ENCODE measurements at places on chromosomes 13 and 19.

DNA sequence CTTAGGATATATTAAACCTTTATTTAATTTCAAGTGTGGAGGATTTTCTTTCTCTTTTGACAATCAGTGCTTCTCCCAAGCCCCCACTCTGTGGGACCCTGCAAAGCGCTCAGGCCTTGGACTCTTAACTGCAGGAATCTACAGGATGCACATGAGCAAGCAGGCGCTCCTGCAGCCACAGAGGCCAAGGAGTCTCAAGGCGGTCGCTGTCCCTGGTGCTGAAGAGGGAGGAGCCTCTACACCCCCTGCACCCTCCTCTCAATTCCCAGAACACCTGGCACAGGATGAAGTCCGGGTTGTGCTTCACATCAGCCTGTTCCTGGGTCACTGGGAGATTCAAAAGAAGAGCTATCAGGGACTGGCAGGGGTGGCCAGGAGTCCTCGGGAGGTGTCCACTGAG lies 13.5 kb downstream of the OR10H4 start:
- DNase-seq = no peak

DNA sequence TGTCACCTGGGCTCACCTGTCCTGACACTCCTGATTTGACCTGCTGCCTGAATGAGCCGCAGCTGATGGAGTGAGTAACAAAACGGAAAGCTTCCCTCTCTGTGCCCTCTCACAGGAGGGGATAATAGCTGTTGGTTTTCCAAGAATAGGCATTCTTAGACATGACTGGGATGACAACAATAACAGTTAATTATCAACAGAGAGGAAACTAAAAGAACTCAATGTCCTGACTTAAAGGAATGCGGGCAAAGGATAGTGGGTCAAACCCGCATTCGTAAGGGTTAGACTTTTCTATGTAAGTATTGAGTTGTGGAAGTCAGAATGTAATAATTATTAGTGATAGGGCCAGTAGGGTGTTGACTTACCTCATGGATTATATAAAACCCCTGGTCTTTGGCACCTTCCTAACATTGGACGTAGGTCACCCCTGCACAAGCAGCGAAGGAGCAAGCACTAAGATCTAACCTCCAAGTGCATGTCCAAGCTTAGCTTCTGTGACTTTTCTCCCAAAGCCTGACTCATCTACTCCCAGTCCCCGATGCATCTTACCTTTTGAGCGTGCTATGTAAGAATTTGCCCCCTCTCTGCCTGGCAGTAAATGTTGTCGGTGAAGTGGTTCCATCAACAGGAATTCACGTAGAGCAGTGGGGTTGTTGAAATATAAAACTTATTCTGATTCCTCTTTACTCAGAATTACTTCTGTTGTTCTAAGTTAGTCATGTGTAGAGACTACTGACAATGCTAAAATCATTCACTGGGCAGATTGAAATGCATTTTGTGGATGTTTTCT lies 442.3 kb downstream of the FGF9 start:
- no peak for DNase-seq

DNA sequence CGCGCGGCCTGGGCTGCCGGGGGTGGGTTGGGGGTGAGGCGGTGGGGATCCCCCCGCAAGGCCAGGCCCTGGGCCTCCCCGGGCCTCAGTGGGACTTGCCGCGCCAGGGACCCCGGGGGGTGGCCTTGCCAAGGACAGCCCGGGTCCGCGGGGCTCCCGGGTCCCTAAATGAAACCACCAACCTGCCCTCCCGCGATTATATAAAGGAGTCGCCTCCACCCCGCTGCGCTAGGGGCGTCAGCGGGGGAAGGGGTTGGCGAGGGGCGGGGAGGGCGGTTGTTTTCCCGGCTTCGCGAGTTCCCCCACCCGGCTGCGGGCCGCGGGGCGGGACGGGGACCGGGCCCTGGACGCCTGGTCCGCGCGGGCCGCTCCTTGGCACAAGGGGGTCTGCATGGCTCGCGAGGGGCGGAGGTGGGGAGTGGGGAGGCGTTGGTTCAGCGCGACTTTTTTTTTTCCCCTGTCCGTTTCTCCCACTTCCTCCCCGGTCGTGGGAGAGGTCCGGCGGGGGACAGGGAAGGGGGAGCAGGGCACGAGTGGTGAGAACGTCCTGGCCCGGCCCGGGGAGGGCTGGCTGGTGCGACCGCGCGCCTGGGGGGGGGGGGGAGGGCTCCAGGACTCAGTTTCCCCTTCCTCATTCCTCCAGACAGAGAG lies 822 bp upstream of the ZBTB7A start:
- no peak for DNase-seq

- no peak for DNase-seq
Observed at GRCh38 chr13:84431646-84432045, 549.4 kb upstream of the SLITRK1 start.

DNA sequence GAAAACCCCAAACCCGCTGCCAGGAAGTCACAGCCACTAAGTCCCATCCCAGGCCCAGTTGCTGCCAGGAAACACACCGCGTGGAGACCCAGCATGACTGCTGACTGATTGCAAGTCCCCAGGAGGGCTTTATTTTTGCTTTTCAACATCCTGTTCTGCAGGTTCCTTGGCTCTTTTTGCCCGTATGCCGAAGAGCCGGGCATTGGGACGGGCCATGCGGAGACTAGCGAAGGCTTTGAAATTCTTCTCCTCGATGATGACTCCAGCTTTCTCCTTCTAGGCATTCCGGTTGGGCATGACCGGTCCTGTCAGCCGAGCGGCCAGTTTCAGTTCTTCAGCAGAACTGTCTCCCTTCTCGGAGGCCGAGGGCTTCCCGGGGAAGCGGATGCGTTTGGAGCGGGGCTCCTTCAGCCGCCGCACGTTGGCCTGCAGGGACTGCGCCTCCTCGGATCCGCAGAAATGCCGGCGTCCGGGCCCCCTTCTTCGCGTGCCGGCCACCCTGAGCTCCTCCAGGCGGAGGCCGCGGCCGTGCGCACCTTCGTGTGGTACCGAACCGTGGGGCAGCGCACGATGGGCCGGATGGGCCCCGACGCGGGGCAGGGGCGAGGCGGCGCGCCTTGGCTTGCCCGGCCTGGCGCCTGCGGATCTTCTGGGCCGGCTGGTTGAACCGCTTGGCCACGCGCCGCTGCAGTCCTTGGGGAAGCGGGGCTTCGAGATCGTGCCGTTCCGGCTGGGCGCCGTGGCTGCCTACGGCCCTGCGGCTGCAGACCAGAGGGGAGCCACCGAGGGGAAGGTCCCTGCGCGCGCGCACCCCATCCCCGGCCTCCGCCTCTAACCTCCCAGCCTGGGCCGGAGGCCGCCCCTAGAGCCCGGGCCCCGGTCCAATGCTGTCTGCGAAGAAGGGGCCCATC lies 15.2 kb downstream of the ZSCAN5C start:
- no peak for DNase-seq

GRCh38 chr19:32624410-32624809 lies 43.4 kb downstream of the PDCD5 start:
- no peak for DNase-seq

GRCh38 chr13:31274390-31274789 lies 74.6 kb downstream of the B3GLCT start:
- DNase-seq = no peak

DNA sequence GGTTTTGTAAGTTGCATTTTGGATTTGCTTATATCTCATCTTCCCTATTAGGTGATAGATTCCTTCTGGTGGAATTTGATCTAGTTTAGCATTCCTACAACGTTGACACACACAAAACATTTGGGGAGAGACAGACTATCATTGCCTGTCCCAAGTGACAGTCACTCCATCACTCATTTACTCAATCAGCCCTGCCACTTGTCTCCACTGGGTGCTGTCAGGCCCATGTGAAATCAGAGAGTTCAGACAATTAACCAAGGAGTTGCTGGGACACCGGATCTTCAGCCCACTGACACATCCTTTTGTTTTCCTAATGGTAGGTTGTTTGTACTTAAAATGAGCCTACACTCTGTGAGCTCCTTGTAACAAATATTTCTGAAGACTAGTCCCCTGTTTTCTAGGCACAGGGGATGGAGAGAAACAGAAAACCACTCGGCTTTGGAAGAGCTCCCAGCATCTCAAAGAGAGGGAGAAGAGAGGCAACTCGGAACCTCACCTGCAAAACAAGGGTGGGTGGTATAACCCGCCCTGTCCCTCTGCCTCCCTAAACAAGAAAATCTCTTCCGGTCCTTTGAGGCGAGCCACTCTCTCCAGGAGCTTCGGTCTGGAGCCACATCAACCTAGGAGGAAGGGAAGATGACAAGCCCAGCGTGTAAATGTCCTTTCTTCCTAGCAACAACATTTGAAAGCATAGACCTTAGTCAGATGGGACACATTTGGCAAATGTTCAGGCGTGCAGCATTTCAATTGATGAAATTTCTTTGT lies 440.9 kb upstream of the KLF12 start:
- no peak for DNase-seq

- DNase-seq = no peak
Observed at GRCh38 chr19:6056282-6056741, 54.0 kb downstream of the RFX2 start.

GRCh38 chr13:76803831-76804230 lies 82.4 kb downstream of the KCTD12 start:
- no peak for DNase-seq

GRCh38 chr13:59230484-59231264 lies 933.1 kb downstream of the DIAPH3 start:
- no peak for DNase-seq

DNA sequence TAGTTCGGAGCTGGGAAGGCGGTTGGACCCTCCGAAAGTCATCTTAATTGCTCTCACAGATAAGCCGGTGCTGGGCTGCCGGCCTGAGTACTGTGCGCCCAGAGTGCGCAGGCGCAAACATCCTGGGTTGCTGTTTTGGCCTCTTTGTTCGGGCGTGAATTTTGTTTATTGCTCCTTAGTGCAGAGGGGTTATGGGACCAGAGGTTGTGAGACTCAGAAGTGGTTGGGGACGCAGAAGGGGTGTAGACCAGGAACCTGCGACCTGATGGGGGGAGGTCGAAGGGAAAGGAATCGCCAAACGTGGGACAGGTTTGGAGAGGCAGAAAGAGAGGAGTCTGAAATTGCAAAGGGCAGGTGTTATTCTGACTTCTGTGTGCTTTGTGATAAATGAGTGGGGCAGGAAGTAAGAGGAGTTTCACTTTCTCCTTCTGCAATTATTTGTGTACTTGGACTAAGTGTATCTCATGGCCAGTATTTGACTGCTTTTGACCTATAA lies 607 bp upstream of the ZNF566 start:
- DNase-seq = peak; percentile 77

GRCh38 chr13:98960606-98961502 lies 17.0 kb downstream of the DOCK9 start:
- DNase-seq = no peak

DNA sequence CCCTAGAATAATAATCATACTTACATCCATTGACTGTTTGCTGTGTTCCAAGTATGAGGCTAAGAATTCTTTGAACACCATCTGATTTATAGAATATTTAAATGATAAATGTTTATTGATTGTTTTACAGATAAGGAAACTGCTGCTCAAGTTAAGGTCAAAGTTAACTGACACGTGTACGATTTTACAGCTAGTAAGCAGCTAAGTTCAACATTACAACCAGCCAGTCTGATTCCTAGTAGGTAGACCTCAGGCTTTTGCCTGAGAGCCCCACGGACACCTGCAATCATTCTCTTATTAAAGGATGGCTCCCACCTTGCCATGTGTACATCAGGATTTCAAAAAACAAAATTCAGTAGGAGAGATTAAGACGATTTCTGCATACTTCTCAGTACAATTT lies 141.9 kb downstream of the SPRY2 start:
- DNase-seq = no peak

DNA sequence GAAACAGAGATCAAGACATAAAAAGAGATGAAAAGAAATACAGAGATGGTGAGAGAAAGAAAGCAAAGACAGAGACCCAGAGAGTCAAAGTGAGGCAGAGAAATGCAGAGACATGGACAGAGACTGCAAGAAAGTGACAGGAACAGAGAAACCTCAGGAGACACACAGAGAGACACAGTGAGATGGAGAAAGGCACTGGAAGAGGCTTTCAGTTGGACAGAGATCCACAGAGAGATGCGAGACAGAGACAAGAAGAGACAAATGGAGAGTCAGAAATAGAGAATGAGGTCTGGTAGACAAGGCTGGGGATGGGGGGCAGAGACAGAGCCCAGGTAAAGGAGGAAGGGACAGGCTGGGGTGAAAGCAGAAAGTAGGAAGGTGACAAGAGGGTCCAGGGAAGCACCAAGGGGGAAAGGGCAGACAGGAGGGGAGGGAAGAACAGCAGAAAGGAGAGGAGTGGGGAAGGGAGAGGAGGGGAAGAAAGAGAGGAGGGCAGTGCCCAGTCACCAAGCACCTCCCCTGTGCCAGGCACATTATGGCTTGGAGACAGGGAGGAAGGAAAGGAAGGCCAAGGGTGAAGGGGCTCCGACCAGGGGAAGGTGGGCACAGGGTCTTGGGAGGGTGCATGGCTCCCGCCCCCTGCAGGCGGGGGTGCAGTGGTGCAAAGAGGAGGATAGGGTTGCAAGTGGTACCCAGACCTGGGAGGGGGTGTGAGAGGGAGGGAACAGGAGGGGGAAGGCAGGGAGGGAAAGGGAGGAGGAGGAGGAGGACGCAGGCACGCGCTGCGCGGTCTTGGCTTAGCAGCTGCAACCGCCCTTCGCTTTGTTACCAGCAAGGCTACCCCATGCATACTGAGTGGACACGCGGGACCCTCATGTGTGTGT lies 38.4 kb downstream of the DEDD2 start:
- DNase-seq = no peak

- DNase-seq = no peak
Observed at GRCh38 chr13:27300941-27301586, 30.4 kb downstream of the RASL11A start.

- DNase-seq = no peak
Observed at GRCh38 chr19:32673573-32673972, 1.4 kb downstream of the ANKRD27 start.

DNA sequence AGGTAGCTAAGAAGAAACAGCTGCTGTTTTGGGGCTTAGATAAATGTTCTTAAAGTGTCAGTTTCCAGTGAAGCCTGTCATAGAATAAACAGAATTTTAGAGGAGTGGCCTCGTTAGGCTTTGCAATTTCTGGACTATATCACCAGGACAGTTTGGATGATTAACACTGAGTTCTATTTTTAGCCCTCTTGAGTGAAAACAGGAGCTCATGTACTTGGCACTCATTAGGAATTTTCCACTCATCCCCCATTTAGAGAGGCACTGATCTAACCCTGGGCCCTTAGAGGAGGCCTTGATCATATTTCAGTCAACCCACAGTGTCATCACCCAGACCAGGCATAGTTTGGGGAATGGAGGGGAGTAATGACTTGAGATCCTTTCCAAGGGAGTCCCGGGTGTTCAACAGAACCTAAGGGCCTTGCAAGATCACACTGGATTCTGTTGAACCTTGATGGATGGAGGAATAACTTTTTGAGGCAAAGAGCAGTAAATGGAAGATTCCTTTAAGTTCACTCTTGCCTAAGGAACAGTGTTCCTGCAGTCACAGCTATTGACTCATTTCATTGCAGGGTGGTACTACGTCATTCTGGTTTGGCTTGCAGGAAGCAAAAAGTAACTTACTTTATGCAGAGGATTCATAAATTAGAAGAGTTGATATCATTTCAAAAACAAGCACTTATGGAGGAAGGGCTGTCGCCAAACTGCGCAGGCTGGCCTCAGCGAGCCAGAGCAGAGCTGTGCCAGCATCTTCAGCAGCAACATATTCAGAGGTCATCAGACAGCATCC lies 160.2 kb downstream of the SLC7A1 start:
- DNase-seq = no peak

- no peak for DNase-seq
Observed at GRCh38 chr19:39479916-39480315, 722 bp upstream of the TIMM50 start.

GRCh38 chr13:101711307-101712025 lies 259.0 kb downstream of the ITGBL1 start:
- no peak for DNase-seq
